ENCODE measurements at places on chromosomes 12 and 14.

GRCh38 chr12:112418608-112419296 lies at the start of gene PTPN11:
Gene PTPN11 (plus strand): TSS chr12:112418947. CDS start chr12:112419112, 165 bp downstream.
- peak; percentile 77 for DNase-seq

GRCh38 chr12:109994401-109995175 lies 1.6 kb downstream of the GIT2 start:
- DNase-seq = peak; percentile 59

DNA sequence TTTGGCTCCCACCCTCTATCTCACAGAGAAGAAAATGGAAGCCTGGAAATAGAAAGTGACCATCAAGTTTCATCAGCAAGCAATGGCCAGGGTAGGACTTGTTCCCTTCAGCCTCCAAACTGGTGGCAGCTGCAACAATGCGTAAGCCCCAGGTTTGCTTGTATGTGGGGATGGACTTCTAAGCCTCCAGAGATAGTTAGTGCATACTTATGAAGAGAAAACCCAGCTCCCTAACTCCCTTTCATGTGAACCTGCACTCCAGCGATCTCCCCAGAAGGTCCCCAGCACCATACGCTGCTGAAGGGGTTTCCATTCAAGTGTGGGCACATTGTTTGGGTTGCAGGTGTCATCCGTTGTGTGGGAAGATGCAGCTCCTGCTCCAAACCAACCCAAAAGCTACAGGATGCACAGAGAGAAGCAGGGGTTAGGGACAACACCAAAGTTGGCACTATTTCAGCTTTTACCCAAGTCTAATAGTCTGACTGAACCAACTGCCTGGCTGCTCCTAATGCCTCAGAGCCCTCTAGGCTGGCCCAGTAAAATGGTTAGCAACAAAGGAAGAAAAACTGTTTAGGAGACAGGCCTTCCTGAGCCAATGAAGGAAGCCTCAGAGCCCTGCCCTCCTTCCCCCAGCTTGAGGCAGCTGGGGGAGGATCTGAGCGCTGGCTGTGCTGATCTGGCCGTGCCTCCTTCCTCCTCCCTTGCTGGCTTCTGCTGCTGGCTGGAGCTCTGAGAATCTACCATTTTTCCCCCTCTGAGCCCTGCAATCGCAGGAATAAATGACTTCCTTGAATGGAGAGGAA lies 12.3 kb downstream of the ZFP36L1 start:
- peak; percentile 82 for DNase-seq

GRCh38 chr12:12486661-12487240 lies 75.9 kb downstream of the DUSP16 start:
- DNase-seq = no peak

- DNase-seq = no peak
Observed at GRCh38 chr12:42761086-42761485, 171.5 kb upstream of the PRICKLE1 start.

DNA sequence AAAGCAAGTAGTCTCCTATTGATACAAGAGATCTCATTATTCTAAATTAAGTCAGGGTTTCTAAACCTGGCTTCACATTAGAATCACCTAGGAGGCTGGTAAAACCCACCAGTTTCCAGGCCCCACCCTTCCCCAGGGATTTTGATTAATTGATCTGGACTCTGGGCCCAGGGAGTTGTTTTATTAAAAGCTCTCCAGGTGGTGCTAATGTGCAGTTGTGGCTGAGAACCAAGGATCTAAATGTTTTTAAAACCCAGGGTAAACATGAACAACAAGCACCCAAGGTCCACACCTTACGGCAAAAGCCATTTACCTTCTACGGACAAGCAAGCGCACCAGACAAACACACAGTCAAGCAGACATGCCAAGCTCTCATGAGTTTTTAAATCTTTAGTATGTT lies 73.9 kb downstream of the SLC2A13 start:
- DNase-seq = peak; percentile 78

DNA sequence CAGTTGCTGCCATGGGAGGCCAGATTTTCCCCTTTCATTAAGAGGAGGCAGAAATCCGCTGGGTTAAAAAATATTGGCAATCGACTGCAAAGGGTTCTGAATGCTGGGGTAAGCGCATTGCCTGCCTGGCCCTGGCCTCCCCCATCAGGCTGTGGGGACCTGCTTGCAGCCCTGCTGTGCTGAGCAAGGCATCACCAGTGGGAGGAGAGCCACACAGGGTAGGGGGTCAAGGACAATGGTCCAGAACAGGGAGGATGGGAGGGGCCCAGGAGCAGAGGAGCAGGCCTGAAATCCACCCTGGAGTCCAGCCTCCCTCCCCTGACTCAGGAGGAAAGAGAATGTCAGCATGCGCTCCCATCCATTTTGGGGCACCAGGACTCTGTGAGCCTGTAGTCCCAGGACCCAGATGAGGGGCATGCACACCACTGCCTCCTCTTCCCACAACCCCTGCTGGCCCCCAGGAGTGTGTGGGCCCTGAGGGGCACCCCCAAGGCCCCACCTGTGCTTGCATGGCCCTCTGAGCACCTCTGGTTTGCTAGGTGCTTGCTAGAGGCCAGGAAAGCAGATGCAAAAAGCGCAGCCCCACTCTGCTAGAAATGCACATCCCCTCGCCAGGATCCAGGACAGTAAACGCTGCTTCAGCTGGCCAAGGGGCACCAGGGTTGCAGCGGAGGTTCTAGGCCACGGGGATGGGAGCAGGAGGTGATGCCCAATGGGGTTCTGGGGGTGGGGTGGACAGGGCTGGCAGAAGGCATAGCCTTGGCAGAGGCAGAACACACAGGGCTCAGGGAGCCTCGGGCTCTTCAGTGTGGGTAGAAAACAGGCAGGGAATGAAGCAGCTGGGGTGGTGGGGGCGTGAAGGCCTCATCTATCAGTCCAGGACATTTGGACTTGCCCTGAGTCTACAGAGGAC lies 14.6 kb downstream of the TESC start:
- no peak for DNase-seq

- peak; percentile 15 for DNase-seq
Observed at GRCh38 chr12:67222302-67222701, 46.9 kb upstream of the CAND1 start.

GRCh38 chr12:54526812-54527630 lies 22.4 kb upstream of the PDE1B start:
- DNase-seq = peak; percentile 48
